Head of caudate nucleus (tissue), 42 donors: ENCODE measurements at places on chromosomes 2 and 18.
A peak's percentile ranks its signal among the peaks of the same experiment; 100 is the strongest.

DNA sequence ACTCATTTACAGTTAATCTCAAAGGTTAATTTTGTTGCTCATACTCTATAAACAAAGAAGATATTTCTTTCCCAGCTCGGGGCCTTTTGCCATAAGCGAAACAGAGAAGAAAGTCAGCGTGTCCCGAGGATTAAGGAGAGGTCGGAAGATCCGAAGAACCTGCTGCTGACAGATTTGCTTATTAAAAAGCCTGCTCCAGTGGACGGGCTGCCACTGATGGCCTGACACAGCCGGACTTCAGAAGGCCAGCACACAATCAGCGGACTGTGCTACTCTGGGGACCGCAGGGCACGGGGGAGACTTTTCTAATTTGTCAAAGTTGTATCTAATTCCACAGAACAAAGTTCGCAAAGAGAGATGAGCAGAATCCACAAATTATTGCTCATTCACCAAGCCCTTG, 315.4 kb downstream of the ETAA1 start:
- no peak for DNase-seq

GRCh38 chr2:46016091-46016490, 281.1 kb upstream of the EPAS1 start:
- no peak for DNase-seq

GRCh38 chr2:60385648-60386047, 167.8 kb downstream of the BCL11A start:
- no peak for DNase-seq

GRCh38 chr2:73088211-73088610, 16.7 kb upstream of the SFXN5 start:
- no peak for DNase-seq

DNA sequence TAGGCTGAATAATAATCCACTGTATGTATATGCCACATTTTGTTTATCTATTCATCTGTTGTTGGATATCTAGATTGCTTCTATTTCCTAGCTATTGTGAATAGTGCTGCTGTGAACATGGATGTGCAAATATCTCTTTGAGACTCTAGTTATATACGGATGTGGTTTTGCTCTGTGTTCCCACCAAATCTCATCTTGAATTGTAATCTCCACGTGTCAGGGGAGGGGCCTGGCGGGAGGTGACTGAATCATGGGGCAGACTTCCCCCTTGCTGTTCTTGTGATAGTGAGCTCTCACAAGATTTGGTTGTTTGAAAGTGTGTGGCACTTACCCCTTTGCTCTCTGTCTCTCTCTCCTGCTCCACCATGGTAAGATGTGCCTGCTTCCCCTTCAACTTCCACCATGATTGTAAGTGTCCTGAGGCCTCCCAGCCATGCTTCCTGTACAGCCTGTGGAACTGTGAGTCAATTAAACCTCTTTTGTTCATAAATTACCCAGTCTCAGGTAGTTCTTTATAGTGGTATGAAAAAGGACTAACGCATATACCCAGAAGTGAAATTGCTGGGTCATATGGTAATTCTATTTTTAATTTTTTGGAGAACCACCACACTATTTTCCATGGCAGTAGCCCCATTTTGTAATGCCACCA, 86.1 kb upstream of the UPP2 start:
- no peak for DNase-seq

DNA sequence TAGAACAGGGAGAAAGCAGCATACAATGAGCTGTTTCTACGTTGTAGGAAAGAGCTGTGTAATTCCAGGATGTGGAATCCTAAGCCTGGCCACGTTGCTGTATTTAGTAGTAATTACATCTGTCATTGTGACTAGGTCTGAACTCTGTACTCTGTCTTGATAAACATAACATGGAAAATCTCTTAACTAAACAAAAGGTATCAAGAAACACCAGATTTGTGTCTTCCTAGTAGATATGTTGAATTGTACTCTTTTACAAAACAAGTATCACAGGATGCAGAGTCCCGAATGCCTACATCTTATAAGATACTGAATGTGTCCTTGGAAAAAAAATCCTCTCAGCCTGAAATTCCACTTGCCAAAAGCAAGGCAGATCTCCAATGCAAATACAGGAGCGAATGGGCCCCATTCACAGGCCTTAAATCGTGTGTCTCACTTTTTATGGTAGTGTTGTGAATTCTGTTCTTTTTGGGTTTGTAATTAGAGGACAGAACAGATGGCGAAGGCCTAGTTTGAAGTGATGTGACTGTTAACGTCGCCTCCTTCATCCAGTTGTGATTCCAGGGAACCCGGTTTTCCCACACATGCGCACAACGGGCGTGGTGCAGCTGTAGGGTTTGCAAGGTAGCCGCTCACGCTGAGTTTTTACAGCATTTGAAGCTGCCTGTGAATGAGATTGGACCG, 246.5 kb downstream of the GBX2 start:
- DNase-seq: no peak

DNA sequence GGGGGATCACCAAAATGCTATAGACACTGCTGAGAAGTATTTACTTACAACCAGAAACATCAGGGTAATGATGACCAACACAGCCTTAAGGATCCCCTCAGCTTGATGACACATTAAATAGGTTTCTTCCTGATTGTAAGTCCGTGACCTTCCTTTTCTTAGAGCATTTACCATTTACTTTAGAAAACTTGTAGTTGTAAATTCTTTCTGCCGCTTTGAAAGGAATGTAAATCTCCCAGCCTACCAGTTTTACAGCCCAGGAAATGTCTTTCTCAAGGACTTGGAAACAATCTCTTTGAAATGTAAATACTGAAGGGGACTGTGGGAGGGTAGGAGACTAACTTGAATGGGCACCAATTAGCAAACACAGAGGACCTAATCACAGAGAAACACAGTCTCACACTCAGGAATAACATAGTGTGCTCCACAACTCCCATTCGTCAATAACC, 278.6 kb downstream of the DSC3 start:
- DNase-seq: no peak

GRCh38 chr18:52130624-52131301, 209.2 kb upstream of the DCC start:
- no peak for DNase-seq

DNA sequence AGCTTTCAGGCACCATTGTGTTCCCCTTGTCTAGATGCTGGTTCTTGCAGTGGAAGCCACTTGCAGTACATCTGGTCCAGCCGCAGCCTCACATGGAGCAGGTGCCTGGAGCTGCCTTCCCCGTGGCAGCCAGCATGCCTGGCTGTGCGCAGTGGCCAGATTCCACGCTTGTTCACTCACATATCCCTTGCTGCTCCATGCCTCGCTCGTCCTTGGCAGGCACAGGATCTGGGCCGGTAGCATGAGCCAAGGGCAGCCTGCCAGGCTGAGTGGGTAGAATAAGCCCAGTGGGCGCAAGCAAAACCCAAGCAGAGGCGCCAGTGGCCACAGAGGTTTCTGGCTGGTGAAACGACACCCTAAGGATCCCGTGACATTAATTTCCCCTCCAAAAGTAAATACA, 20.6 kb downstream of the TMX3 start:
- no peak for DNase-seq

- DNase-seq: peak; percentile 91
Observed at GRCh38 chr18:59139291-59139614, 431 bp upstream of the SEC11C start.

GRCh38 chr2:175136334-175137215, 31.4 kb downstream of the ATF2 start:
- no peak for DNase-seq

DNA sequence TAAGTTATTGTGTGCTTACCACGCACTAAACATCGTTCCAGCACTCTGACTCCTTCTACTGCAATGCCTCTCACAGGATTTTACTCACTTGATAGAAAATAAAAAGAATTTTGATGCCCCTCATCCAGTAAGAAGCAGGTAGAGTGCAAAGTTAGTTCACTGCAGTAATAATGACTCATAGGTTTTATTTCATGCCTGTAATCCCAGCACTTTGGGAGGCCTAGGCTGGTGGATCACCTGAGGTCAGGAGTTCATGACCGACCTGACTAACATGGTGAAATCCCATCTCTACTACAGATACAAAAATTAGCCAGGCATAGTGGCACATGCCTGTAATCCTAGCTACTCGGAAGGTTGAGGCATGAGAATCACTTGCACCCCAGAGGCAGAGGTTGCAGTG, 190.6 kb downstream of the RAD51AP2 start:
- DNase-seq: no peak

- no peak for DNase-seq
Observed at GRCh38 chr2:237964578-237965404, 2.0 kb upstream of the UBE2F start.

DNA sequence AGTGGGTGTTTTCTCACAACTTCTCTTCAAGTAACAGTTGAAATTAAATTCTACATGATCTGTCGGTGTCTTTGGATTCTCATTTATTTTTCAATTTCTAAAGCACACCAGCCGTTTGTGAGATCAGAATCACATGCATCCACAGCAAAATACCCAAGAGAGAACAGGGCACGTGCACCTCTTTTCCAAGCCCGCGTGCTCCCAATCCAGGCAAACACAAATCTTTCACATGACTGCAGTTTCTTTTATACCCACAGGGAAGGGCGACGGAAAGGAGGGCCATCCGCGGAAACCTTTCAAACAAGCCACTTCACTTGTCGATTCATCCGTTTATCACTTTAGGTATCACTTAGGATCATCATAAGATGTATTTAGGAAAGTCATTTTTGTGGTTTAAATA, 13.0 kb upstream of the DAPL1 start:
- no peak for DNase-seq

GRCh38 chr18:63143330-63143771, 176.2 kb downstream of the BCL2 start:
- no peak for DNase-seq

DNA sequence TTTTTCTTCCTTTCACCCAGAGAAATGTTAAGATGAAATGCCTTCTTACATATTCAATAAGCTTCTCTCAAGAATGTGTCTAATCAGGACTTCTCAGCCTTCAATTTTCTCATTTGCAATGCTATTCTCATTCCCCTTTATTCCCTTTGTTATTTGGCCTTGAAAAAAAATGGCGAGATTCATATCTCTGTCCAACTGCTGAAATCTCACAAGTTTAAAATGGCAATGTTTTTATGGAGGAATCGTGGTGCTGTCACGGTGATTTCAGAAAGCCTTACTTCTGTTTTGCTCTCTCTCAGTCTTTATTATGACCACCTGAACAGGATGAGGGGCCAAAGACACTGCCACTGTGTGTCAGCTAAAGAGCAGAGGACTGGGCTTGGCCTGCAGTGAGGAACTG, 928.5 kb downstream of the DCC start:
- no peak for DNase-seq

DNA sequence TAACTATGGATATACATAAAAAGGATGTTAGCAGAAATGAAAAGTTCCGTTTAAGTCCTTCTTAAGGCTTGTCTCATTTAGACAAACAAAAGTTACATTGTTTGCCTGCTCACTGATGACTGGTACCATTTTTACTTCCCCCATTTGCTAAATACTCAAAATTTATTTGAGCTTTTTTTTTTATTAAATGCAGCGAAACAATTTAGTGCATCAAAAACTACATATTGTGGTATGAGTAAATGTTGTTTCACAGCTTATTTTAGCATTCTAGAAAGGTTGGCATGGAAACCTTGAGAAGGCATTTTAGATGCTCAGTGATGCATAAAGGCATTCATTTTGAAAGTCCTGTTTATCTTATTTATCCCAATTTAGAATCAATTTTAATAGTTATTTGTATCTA, 100.0 kb downstream of the MAP2 start:
- no peak for DNase-seq

- no peak for DNase-seq
Observed at GRCh38 chr2:122179492-122180165, 424.2 kb downstream of the TSN start.

DNA sequence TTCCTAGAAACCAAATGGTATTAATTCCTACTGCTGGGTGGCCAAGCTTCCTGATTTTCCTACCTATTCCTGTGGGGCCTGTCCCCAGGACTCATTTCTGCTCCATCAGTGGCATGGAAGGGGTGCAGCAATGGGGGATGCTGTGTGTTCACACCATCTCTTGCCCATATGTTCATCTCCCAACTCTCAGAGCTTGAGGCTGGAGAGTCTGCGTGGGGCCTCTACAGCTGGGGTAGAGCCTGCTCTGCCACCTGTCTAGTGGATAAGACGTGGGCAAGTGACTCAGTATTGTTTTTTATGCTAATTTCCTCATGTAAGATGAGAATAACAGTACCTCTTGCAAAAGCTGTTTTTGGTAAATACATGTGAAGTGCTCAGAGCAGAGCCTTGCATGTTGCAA, 149.8 kb downstream of the ACTR3 start:
- DNase-seq: no peak

DNA sequence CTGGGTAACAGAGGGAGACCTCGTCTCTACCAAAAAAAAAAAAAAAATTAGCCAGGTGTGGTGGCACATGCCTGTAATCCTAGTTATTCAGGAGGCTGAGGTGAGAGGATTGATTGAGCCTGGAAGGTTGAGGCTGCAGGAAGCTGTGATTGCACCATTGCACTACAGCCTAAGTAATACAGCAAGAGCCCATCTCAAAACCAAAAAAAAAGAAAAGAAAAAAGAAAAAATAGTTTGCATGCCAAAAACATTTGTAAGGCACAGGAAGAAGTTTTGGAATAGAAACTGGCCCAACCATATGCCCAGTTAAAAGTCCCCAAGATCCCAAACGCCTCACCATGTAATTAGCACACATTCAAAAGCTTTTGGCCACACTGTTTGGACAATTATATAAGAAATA, 13.4 kb upstream of the ACOXL start:
- no peak for DNase-seq

GRCh38 chr2:88024509-88024908, 8.2 kb upstream of the RNU2-63P start:
- DNase-seq: no peak
